Activated CD8-positive, alpha-beta memory T cell treated with anti-CD3 and anti-CD28 coated beads for 4 hours (primary cell): ENCODE measurements at places on chromosomes 11 and 22.

DNA sequence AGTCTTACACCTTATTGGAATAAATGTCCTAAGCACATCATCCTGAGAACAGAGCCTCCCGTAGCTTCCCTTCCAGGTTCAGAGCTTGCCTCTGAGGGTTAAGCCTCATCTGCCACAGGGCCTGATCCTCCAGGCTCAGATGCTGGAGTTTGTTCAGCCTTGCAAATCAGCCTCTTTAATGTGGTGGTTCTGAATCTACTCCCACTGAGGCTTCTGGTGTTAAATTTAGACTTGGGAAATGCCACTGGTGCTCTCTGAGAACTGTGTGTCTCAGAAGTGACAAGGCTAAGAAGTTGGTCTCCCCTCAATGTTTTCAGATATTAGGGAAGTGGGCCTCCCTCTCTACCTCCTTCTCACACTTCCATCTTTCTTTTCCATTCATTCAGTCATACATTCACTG, 68.7 kb downstream of the CCDC81 start:
- DNase-seq, result no peak

- no peak for DNase-seq
Measured at GRCh38 chr11:125446279-125446678, 49.8 kb downstream of the FEZ1 start.

DNA sequence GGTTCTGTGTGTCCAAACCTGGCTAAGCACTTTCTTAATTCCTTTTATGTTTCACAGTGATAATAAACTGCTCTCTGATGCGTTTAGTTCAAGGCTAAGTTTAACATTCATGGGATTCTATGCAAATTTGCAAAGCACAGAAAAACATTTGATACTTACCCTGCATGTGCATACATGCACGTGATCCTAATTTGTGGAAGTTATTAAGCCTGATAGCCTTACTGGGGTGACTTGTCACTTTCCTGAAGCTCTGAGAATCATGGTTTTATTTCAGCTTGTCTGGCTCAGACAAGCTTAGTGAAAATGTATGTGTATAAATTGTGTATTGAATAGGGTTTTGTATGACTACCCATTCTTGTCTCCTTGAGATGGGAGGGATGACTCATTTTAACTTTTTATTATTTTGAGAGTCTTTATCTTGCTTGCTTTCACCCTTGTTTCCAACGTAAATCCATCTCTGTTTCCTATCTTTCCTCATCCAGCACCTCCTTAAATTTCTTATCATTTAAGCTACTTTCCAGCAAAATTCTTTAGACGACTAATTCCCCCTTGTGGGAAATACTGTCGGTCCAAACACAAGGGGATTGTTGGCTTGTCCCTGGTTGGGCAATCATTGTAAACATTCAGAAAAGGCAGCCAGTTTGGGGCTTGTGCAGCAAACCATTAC, 167.1 kb downstream of the C11orf91 start:
- no peak for DNase-seq

DNA sequence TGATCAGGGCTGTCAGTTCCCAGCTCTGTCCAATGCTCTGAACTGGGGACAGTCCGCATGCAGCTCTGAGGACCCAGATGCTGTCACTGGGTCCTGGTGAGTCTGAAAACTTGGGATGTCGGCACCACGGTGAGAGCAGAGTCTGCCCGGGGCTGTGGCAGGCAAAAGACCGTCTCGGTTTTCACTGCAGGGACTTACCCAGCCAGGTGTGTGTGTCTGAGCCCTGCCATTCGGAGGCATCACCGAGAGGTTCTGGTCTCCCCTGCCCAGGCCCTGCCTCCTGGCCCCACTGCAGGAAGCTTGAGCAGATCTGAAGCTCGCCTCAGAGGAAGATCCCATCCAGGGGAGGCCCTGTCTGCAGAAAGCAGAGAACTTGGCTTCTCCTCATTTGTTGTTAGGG, 5.2 kb downstream of the TP53AIP1 start:
- no peak for DNase-seq

GRCh38 chr11:65777241-65777640, 3.5 kb downstream of the AP5B1 start:
- no peak for DNase-seq
